Activated T-cell treated with anti-CD3 and anti-CD28 coated beads, Interleukin-2, amount 50 U/mL, for 72 hours (primary cell): ENCODE measurements at places on chromosomes 16 and 17. TPM values are rescaled to one million over a fixed set of nuclear protein-coding genes. Genes with fewer than 3 reads are reported as not detected.

DNA sequence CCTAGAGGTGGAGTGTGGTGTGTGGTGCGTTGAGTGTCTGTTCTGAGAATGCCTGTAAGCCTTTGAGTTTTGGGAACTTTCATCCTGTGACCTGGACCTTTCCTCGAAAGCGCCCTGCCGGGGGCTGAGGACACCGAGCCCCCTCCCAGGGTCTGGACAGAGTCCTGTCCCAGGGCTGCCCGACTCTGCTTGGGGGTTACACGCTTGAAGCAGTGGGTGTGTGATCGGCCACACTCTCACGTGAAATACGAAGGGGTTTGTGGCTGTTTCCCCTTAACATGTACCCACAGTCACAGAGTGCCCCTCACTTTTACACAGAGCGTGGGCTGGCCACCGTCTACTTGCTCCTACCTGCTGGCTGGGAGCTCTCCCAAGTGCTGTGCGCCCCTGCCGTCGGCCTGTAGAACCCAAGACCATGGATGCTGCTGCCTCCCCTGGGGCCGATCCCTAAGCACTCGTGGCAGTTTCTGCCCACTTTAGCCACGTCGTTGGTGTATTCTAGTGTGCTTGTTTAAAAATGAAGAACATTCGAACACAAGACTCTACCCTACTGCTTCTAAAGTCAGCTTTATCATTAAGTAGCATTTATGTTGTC lies 6.8 kb downstream of the ZNF750 start:
- H3K27me3 ChIP-seq, result no peaks in the 10 kb centered on the region
- H3K27ac ChIP-seq, result no peak overlapping the region
- no peak for DNase-seq
- H3K4me1 ChIP-seq, result no peaks in the 10 kb centered on the region
- peaks cover 9% of the 10 kb centered on the region for H3K36me3 ChIP-seq
- H3K4me3 ChIP-seq, result no peak overlapping the region

PRSS36 gene
- total RNA-seq, result 0.19 TPM

DNA sequence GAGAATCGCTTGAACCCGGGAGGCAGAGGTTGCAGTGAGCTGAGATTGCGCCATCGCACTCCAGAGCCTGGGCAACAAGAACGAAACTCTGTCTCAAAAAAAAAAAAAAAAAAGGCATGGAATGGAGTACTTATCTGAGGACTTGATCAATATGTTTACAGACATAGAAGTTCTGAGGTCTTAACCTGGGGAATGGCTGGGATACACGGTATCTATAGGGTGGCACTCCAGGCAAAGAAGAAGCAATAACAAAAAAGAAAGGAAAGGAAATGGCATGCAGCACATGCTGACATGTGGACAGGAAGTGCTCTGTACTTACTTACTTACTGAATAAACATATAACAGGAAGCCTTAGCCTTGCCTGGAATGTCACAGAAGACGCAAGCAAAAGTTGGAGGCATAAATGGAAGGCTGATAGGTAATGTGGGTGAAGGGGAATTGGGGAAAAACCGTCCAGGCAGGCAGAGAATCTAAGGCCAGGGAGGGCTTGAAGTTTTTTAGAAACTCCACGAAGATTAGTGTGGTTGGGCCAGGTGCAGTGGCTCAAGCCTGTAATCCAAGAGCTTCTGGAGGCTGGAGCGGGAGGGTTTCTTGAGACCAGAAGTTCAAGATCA lies 10.1 kb upstream of the SPOP start:
- peaks cover 3% of the 10 kb centered on the region for H3K36me3 ChIP-seq
- peak overlapping the region; percentile 93 for H3K27ac ChIP-seq
- H3K27me3 ChIP-seq, result no peaks in the 10 kb centered on the region
- H3K4me1 ChIP-seq, result peaks cover 38% of the 10 kb centered on the region

C16orf92 gene
- total RNA-seq, result not detected

LRRC45 gene
- total RNA-seq, result 11.8 TPM
